ENCODE measurements at places on chromosomes 3 and 15. TPM values are rescaled to one million over a fixed set of nuclear protein-coding genes. Genes with fewer than 3 reads are reported as not detected.

- DNase-seq, result no peak
Measured at GRCh38 chr3:184050217-184050847, 2.5 kb upstream of the HTR3C start.

DNA sequence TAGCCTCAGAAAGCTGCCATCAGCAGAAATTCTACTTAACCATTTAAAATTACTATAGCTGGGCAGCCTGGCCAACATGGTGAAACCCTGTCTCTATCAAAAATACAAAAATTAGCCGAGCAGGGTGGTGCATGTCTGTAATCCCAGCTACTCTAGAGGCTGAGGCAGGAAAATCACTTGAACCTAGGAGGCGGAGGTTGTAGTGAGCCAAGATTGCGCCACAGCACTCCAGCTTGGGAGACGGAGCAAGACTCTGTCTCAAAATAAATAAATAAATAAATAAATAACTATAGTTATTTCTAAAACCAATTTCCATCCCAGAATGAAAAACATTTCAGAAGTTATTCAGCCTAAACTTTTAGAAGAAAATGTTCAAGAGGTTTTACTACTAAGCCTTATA is 25.1 kb downstream of the LRRFIP2 start:
- DNase-seq, result no peak

The GCNT3 gene
- total RNA-seq, result not detected

- no peak for DNase-seq
Measured at GRCh38 chr3:46578973-46579755, 13.1 kb upstream of the LRRC2 start.

GRCh38 chr3:116037954-116038911 is 407.1 kb downstream of the LSAMP start:
- DNase-seq, result peak; percentile 18

DNA sequence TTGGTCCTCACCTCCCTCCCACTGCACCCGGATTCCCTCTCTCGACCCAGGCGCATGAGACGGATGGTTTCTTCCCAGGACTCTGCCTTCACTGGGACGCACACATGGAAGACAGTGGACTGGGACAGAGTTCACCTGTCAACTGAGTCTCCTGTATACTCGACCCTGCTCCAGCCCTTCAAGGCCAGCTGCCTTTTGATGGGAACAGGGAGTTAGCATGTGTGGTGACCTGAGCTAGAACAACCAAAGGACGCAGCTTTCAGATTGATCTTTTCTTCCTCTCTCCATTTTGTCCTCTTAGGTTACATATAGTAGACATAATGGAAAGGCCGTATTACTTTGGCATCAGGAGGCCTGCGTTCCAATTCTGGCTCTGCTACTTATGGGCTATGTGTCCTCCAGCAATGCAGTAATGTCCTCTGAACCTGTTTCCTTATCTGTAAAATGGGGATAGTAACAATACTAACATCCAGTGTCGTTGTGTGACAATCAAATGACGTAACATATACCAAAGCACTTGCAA is 94.1 kb downstream of the PEX5L start:
- DNase-seq, result no peak

DNA sequence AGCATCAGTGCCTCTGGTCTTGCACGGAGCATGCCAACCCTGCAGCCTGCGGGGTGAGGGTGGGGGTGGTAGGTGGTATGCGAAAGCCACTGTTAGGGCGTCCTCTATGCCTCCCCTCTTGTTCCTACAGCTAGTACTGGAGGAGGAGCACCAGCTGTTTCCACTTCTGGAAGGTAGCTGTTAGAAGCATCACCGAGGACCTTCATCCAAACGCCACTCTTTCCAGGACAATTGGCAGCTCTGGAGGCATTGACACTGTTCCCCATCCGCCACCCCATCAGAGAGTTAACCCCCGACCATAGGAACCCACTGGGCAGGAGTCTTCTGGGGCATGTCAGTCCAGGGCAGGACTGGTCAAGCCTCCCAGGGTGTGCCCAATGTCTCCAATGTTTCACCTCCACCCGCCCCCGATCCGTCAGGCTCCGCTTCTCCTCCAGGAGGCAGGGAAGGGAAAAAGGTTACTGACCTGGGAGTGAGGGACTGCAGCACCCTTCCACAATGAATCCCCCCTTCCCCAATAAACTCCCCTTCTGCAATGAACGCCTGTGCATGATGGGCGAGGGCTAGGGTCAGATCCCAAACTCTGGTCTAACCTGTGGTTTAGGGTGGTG is 487 bp downstream of the DUOX2 start:
- no peak for DNase-seq

All from B cell (primary cell).